Daoy (cell line): ENCODE measurements at places on chromosomes 3 and 15. TPM values are rescaled to one million over a fixed set of nuclear protein-coding genes. Genes with fewer than 3 reads are reported as not detected.

DNASE1L3 gene
- total RNA-seq = not detected in 2 replicates

FBXO40 gene
- total RNA-seq = not detected in 2 replicates

IGSF11 gene
- total RNA-seq = 0.06 and 0.11 TPM in 2 replicates

VILL gene
- total RNA-seq = 2.3 and 5.5 TPM in 2 replicates

MTHFS gene
- total RNA-seq = 55.0 and 90.1 TPM in 2 replicates

RUBCN gene
- total RNA-seq = 17.4 and 22.6 TPM in 2 replicates

ILDR1 gene
- total RNA-seq = not detected in 2 replicates

MCTP2 gene
- 3.7 TPM in 2 replicates for total RNA-seq

DNA sequence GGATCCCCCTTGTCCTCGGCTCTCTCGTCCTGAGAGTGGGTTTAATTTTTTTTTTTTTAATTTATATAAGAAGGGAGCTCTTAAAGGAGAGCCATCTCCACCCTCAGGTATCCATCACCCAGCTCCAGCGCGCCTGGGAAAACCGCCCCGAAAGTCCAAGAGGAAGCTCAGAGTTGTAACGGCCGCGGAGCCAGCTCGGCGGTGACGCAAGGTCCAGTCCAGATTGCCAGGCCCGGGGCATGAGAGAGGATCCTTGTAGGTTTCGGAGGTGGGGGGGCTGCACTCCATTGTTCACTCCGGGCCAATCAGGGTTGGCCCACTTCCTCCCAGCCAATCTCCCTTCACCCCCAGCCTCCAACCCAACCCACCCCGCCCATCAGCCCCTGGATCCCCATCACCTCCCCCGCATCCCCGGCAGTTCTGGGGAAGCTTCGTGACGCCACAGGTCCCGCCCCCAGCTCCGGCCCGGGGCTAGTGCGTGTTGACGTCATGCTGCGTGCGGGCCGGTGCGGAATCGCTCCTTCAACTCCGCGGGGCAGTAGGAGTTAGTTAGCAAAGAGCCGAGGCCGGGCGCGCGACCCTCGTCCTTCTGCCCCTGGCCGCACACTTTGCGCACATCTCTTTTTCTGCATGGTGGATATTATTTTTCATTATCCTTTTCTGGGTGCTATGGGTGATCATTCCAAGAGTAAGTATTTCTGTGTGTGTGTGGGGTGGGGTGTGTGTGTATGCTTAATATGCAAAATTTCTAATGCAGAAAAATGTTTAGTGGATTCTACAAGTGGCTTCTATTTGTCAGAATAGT lies at the start of gene ISL2:
Gene ISL2, plus strand, starts transcription at position 520 of the 805 bp plus-strand sequence. Its CDS starts 111 bp downstream, at position 631.
- peak; percentile 98 for DNase-seq

DNA sequence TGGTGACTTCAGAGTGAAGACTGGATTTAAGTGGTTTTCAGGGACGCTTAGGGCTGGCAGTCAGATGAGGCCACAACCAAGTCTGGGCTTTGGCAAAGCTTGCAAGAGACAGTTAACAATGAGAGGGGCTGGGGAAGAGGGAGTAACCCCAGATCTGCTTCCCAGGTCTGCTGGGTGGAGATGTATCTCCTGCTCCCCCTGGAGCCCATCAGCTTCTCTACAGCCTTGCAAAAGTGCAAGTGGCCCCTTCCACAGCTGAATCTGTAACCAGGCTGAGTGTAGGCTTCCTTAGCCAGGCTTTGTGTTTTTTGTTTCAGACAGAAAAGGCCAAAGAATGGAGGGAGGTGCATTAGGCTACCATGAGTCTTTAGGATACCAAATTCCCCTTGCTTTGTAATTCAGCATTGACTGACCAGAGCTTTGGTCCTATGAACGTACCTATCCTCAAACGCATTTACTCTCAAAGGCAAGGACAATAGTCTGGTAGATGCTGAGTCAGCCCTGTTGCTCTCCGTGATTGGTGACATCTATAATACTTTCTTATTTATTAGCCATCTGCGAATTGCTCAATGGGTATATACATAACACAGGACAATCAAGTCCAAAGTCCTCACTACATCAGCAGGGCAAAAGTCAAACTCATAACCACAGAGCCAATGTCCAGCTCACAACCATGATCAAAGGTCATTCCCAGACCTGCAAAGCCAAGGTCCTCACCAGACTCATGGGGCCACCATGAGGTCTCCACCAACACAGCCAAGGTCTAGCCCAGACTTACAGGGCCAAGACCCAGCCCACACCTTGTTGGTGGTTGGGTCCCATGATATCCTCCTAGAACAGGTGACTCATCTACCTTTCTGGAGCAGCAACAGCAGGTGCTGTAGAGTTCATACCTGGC lies 17.1 kb downstream of the CCDC13 start:
- DNase-seq = no peak

- DNase-seq = peak; percentile 39
Observed at GRCh38 chr3:150309557-150309956, 98.5 kb upstream of the TSC22D2 start.

DNA sequence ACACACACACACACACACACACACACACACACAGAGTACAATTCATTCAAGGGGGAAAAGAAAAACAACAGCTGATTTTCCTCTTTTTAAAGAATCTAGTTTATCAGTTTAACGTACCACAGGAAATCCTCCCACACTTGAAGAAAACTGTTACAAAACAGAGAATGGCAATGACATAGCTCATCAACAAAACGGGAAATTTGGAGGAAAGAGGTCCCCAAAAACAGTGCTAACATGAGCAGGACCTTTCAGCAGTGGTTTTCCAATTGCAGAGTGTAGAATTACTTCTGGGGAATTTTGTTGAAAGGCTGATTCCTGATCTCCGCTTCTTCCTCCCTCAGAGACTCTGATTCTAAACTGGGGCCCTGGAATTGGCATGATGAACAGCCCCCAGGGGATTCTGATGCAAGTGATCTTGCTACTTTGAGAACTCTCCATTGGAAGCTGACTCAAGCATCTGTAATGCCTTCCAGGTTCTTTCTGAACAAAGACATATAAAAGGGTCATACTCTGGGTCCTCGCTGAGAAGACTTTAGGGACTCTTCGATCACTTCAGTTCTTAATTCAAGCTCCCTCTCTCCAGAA lies 442.6 kb upstream of the PROK2 start:
- DNase-seq = no peak

GRCh38 chr3:63874769-63875168 lies 11.1 kb downstream of the ATXN7 start:
- no peak for DNase-seq

DNA sequence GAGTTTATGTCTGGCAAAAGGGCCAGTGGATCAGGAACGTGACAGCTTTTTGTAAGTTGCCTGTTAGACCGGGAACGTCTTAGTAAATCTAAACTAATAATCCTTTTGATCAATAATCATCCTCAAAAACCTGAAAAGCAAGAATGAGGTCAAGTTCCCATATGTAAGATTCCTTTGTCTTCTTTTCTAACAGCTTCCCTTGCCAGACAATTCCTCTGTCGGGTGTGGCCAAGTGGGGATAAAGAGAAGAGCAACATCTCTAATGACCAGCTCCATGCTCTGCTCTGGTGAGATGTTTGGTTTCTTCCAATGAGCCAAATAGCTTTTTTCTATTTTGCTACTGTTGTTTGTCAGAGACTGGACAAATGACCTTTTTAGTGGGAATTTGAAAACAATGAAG lies 19.8 kb downstream of the FANCD2OS start:
- no peak for DNase-seq

DNA sequence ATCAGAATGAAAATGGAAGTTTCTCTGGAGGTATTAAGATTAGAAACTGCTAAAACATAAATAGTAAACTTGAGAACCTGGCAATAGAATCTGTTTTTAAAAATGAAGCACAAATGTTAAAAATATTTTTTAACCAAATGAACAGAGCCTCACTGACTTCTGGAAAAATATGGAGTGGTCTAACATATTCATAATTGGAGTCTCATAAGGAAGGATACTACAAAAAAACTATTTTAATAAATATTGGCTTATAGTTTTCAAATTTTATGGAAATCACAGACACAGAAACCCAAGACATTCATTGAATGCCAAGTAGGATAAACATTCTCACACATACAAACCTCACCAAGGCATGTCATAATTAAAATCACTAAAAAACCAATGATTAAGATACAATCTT lies 23.6 kb upstream of the TASOR start:
- no peak for DNase-seq

DNA sequence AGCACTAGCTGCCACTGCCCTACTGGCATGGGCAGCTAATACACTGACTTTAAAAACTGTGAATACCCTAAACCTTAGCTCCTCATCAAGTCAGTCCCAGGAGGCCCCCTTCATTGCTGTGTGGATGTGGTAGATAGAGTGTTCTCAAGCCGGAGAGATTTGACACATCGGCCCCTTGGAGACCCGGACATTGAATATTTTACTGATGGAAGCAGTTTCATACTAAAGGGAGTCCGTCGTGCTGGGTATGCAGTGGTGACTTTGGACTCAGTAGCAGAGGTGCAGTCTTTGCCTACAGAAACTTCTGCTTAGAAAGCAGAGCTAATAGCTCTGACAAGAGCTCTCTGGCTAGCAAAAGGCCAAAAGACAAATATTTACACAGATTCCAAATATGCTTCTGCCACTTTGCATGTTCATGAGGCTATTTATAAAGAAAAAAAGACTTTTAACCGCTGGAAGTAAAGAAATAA lies 17.5 kb downstream of the CCR4 start:
- DNase-seq = no peak

DNA sequence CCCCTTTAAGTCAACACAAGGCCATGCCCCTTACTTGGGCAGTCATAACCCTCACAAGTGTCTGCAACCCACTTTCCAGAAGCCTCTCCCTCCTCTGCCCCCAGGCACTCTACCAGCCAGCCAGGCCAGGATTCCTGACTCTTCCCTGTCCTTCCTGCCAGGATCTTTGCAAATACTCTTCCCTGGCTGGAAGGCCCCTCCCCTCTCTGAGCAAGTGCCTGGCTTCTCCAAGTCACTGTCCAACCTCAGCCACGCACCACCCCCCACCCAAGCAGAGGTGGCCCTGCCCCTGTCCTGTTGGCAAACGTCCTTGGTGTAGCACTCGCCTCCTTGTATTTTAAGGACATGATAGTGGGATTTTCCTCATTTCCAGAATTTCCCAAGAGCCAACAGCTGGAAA lies 54.7 kb upstream of the USP3 start:
- no peak for DNase-seq

GRCh38 chr15:60557191-60557618 lies 78.3 kb upstream of the ICE2 start:
- no peak for DNase-seq

- no peak for DNase-seq
Observed at GRCh38 chr3:100988080-100988479, 5.1 kb downstream of the ABI3BP start.

GRCh38 chr3:125403789-125404188 lies 28.7 kb upstream of the ZNF148 start:
- peak; percentile 8 for DNase-seq

DNA sequence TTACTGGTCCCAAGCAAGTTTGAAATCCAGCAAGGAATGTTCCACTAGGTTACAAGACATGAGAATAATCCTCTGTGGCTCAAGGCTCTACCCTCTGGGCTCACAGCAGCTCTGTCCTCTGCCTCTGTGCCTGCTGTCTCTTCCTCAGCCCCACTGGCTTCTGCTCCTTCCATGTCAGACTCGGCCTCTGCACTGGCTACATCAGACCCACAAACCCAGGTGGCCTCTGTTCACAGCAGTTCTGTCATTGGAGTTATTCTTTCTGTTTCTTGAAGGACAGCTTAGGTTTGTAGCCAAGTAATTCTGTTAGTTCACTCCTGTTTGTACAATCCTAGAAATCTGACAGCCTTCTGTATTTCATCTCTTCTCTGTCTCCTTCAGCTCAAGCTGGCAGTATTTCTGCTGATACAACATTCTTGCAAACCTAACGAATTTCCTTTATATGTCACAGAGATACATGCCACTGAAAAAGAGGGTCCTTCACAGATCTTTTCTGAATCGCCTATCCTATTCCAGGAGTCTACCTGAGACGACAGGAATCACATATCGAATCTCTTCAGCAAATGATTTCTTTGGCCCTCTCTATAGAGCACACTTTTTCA lies 227.8 kb upstream of the PLSCR5 start:
- no peak for DNase-seq

DNA sequence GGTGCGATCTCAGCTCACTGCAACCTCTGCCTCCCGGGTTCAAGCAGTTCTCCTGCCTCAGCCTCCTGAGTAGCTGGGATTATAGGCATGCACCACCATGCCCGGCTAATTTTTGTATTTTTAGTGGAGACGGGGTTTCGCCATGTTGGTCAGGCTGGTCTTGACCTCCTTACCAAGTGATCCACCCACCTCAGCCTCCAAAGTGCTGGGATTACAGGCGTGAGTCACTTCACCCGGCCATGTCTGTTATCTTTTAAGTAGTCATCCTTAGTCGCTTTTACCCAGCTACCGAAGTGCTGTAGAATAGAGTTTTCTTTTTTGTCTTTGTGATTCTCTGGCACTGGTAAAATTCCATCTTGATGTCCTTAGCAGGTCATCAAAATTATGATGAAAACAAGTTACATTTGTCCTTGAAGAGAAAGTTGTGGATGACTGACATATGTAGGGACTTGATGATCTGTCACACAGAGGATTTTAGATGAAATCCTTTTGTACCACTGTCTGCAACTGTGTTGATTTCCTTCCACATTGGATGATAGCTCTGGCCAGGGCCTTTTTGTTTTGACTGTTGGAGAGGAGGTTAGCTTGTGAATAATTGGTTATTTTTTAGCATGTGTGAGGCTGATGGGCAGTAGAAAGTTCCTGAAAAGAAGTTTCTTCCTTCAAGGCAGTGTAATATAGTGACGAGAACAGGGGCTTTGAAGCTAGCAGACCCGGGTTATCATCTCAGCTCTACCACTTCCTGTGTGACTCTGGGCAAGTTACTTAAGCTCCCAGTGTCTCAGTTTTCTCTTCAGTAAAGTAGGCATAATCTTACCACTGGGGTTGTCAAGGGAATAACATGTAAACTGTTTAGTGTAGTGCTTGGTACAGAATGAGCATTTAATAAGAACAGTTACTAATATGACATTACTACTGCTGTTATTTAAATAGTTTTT lies 18.8 kb downstream of the ATG7 start:
- peak; percentile 69 for DNase-seq

DNA sequence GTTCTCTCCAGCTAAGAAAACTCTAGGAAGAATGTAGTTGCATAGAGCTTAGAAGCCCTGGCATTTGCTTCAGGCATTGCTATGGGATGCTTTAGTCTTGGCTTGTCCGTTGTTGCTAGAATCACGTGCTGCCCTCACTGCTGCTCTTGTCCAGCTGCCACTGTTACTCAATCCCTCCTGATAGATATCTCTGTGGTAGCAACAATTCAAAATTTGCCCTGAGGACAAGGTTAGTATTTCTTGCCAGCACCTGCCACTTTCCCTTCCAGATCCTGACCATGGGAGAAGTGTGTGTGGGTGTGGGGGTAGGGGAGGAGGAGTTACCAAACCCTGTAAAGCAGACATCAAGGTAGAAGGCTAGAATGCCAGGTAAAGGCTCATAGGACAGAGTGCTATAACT lies 113.8 kb downstream of the PPM1L start:
- DNase-seq = no peak

DNA sequence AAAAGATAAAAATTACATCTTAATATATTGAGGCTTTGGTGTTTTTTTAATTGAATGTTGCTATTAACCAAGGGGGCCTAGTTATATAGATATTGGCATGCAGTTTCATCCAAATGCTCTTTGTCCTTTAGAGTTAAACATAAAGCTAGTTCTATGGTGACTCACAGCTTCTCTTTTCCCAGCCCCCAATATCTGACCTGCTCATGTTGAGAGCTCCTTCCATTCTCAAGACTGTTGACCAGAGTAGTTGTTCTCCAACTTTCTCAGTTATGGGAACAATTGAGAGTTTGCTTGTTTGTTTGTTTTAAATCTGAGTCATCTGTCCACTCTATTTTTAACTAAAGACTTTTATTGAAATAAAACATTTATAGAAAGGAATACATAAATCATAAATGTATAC lies 15.8 kb upstream of the RARB start:
- DNase-seq = no peak

GRCh38 chr15:54482251-54482650 lies 504.0 kb downstream of the UNC13C start:
- no peak for DNase-seq

GRCh38 chr3:52483577-52484381 lies 11.4 kb upstream of the STAB1 start:
- DNase-seq = no peak
